ENCODE measurements at places on chromosomes 5 and 9. TPM values are rescaled to one million over a fixed set of nuclear protein-coding genes. Genes with fewer than 3 reads are reported as not detected.

DMRT2 gene
- polyA plus RNA-seq: not detected

SLC34A3 gene
- polyA plus RNA-seq: not detected

PCDHA10 gene
- polyA plus RNA-seq: 0.03 TPM

CNTNAP3B gene
- polyA plus RNA-seq: 1.7 TPM

SLC9A3 gene
- 1.5 TPM for polyA plus RNA-seq

PCDHGA10 gene
- polyA plus RNA-seq: 0.35 TPM

SPATA31A6 gene
- not detected for polyA plus RNA-seq

TMEM250 gene
- 28.9 TPM for polyA plus RNA-seq

NEURL1B gene
- 0.26 TPM for polyA plus RNA-seq

RASGRF2 gene
- 0.74 TPM for polyA plus RNA-seq

ZDHHC11B gene
- 3.8 TPM for polyA plus RNA-seq

HSDL2 gene
- polyA plus RNA-seq: 11.2 TPM

SLC27A6 gene
- 0.41 TPM for polyA plus RNA-seq

FAT2 gene
- polyA plus RNA-seq: under 0.01 TPM

MARVELD2 gene
- 0.13 TPM for polyA plus RNA-seq

BTNL9 gene
- 17.2 TPM for polyA plus RNA-seq

FPGS gene
- polyA plus RNA-seq: 73.7 TPM

TRIP13 gene
- 3.4 TPM for polyA plus RNA-seq

MSX2 gene
- polyA plus RNA-seq: 0.17 TPM

ARAP3 gene
- 12.8 TPM for polyA plus RNA-seq

SLC23A1 gene
- polyA plus RNA-seq: 1.2 TPM

FAM81B gene
- polyA plus RNA-seq: 0.61 TPM

PSAT1 gene
- 8.6 TPM for polyA plus RNA-seq

HMCN2 gene
- polyA plus RNA-seq: 1.4 TPM

PCDHGA7 gene
- 0.29 TPM for polyA plus RNA-seq

PRDM9 gene
- polyA plus RNA-seq: not detected

PFN3 gene
- not detected for polyA plus RNA-seq

NR2F1 gene
- polyA plus RNA-seq: 2.0 TPM

PDE6A gene
- polyA plus RNA-seq: not detected

FBXL17 gene
- 5.1 TPM for polyA plus RNA-seq

NUTM2G gene
- not detected for polyA plus RNA-seq

SH3RF2 gene
- 0.11 TPM for polyA plus RNA-seq

LRRC19 gene
- not detected for polyA plus RNA-seq
